ENCODE measurements at places on chromosomes 2 and 18.

GRCh38 chr18:51727780-51728179 is 530.3 kb upstream of the MEX3C start:
- DNase-seq: no peak

DNA sequence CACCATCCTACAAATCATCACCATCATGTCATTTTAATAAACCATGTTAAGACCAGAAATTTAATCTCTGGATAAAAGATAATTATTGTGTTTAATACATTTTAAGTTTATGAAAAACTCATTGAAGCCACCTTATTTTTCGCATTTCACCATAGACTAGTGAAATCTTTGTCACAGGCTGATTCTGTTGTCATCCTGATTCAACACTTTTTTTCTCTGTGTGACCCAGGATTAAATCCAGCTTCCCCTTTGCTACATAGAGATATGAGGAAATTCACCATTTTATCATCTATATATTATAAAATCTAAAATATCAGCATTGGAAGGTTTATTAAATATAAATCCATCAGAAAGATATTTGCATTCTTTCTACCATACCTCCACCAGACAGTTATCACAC is 29.2 kb upstream of the MRO start:
- no peak for DNase-seq

- DNase-seq: no peak
Measured at GRCh38 chr2:15786901-15787300, 153.4 kb upstream of the MYCN start.

DNA sequence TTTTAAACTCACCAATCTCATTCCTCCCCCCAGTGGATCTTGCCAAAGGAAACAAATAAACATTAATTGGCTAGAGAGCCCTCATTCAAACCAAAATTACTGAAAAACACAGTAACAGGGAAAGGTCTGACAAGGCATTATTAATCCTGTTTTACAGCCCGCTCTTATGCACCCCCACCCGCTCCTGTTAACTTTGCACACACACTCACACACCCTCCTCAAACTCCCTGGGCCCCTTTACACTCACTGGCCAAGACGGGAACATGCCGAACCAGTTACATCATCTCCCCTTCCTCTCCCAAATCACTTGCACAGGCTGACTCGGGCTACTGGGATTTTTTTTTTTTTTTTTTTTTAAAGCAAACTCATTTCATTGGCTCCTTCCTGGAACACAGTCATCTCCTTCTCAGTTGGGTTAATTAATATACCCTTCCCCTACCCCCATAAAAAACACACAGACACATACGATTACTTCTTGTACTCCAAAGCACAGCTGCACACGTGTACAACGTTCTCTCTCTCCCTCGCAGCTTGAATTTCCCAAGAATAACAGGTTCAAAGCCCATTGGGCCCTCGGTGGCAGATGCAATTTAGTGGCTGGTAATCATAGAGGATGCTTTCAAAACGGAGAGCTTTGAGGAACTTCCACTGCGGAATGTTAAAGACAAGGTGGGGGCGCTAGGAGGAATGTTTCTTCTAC is 31.8 kb downstream of the KLF7 start:
- no peak for DNase-seq

DNA sequence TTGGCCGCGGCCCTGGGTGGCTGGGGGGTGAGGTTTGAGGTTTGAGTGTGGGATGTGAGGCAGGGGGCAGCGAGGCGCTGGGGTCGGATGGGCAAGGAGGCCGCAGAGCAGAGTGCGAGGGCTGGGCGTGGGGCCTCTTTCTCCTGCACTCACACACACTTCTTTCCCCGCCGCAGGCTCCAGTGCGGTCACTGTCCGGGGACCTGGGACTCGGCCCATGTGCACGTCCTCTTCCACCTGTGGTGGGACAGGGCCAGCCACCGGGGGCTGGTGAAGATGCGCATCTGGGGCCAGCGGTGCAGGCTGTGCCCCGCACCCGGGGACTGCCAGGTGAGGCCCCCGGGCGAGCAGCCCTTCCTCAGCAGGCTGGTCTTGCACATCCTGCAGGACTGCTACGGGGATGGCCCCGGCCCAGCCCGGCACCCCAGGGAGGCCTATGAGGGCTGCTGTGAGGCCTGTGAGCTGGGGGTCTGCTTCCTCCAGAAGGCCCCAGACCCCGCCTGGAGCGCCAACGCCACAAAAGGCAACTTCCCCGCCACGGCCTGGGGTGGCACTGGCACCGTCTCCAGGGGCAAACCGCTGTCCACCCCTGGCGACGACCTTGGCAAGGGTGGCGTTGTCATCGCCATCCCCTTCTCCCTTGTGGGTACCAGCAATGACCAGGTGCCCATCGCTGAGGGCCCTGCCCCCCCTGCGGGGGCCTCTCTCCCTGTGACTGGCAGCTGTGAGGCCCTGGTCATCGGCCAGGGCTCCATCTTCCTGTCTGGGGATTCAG is 2.2 kb downstream of the RTP5 start:
- no peak for DNase-seq

- DNase-seq: no peak
Measured at GRCh38 chr18:75473316-75473715, 45.8 kb upstream of the SMIM21 start.

- no peak for DNase-seq
Measured at GRCh38 chr2:117137371-117137770, 677.1 kb upstream of the DDX18 start.

- DNase-seq: no peak
Measured at GRCh38 chr2:16785149-16785548, 119.5 kb upstream of the CYRIA start.

DNA sequence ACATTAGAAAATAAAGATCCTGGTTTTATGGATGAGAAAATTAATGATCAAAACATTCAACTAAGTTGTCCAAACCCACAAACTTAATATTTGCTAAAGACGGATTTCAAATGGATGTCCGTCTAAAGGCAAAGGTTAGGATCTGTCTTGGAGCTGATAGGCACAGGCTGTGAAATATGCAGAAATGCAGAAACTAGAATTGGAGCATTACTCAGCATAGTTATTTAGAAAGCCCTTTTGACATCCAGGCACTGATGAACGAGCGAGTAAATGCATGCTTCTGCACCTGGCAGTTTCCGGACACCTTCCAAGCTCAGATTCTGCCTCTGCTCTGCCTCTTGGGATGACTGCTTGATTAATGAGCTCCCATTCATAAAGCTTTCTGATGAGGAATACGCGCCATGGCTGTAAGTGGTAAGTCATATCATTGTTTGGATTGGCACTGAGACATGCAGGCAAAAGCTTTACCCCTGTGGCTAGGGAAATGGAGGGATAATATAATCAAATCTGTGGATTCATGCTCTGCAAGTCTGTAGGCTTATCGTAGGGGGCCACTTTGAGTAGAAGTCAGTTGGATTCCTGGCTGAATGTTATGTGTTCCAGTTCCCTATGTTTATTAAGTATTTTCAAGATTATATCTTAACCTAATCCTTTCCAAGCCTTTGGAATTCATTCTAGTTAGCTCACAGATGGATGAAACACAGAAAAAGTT is 2176.3 kb upstream of the CELF4 start:
- DNase-seq: no peak

DNA sequence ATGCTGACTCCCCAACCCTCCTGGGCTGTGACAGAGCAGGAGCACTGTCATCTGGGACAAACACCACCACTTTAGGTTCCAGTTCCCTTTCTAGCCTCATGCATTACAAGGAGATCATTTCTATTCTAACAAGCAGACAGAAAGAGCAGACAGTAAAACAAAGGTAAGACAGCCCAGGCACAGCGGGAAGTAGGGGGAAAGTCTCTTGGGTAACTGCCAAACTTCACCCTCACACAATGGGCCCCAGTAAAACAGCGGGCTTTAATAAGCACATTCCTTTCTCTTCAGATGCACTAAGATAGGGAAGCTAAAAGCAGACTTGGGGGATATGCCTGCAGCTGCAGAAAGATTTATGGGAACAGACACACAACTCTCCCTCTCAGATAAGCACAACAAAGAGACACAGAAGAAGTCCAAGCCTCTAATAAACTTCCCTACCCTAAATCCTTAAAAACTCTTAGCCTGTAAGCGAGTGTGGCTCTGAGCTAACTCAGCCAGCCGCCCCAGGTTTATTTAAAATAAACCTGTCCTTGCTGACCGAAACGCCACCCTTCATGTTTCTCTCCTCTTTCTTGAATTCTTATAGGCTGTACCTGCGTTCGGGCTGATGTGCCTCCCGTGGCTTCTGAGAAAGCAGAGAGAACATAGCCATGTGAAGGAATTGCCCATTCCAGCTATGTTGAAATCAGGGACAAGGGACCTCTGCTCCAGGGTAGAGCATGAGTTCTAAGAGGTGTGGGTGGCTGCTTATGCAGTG is 726.8 kb upstream of the DDX18 start:
- no peak for DNase-seq

DNA sequence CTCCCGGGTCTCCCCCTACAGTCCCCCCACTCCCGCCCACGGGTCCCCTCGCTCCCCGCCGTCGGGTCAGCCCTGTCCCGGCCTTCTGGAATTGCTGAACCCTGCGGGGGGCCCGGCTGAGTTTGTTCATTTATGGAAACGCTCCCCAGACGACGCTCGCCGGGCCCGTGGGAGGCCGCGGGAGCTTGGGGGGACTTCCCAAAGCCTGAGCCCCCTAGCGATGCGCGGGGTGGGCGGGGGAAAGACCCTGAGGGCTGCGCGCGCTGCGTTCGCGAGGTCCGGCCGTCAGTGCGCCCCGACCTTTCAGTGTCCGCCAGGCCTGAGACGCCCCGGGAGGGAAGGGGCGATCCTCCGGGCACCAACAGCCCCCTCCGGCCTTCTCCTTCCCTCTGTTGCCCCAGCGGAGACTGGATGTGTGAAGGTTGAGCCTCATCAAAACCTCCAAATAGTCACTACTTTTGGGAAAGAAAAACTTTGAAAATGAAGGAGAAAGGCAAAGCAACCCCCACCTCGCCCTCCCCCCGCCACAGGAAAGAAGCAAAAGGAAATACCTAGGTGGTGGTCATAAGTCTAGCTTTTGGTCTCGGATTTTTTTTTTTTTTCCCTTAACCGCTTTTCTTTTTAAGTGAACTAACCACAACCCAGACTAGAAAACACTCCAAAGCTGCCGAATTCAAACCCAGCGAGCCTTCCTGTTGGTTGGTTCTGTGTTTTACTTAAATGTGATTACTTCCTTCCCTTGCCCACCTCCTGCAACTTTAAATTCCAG is 509 bp upstream of the CYS1 start:
- DNase-seq: peak; percentile 20

DNA sequence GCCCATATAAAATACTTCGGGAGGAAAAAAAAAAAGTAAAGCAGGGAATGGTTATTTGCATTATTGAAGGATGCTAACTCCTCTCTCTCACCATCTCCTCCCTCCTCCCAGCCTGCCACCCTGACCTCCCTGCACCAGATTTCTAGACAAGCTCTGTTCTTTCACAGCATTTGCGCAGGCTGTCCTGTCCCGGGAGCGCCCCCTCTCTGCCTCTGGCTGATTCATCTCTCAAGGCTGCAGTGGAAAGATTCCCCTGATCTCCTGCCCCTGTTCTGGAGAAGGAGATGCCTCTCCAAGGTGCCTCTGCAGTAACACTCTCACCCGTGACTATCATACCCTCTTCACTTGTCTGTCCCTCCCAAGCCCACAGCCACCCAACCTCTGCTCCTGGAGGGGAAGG is 38.5 kb downstream of the COL4A4 start:
- DNase-seq: no peak

GRCh38 chr18:23939896-23940295 is 74.7 kb upstream of the TTC39C start:
- DNase-seq: no peak

DNA sequence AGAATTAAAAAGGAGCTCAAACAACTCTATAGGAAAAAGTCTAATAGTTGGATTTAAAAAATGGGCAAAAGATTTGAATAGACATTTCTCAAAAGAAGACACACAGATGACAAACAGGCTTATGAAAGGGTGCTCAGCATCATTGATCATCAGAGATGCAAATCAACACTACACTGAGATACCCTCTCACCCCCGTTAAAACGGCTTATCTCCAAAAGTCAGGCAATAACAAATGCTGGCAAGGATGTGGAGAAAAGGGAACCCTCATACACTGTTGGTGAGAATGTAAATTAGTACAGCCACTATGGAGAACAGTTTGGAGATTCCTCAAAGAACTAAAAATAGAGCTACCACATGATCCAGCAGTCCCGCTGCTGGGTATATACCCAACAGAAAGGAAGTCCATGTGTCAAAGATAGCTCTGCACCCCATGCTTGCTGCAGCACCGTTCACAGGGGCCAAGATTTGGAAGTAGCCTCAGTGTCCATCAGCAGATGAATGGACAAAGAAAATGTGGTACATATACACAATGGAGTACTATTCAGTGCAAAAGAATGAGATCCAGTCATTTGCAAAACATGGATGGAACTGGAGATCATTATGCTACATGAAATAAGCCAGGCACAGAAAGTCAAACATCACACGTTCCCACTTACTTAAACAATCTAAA is 46.7 kb upstream of the B3GNT7 start:
- no peak for DNase-seq

DNA sequence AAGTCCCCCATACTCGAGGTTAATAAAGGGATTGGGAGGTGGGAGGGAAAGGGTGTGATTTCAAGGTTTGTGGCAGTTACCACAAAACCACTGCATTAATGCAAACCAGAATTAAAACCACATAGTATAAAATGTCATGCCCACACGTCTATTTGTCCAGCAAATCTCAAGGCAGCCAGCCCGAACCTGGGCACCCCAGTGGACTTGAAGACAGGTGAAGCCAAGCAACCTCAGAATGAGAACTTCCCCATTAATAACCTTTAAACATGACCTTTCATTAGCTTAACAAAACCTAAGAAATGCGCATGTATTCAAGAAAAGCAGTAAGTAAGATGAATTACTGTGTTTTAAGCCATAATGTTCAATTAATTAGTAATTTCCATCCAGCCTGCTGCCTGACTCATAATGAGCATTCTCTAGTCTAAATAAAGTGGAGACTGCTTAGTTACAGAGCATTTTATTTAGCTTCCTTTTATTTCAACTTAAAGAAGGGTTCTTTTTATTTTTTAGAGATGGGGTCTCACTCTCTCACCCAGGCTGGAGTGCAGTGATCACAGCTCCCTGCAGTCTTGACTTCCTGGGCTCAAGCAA is 229.6 kb downstream of the FAM210A start:
- no peak for DNase-seq

Data from naive thymus-derived CD8-positive, alpha-beta T cell (primary cell).